ENCODE measurements at places on chromosomes 3 and 15.

GRCh38 chr3:113831103-113831355 is 7.6 kb upstream of the GRAMD1C start:
- no peak for DNase-seq

DNA sequence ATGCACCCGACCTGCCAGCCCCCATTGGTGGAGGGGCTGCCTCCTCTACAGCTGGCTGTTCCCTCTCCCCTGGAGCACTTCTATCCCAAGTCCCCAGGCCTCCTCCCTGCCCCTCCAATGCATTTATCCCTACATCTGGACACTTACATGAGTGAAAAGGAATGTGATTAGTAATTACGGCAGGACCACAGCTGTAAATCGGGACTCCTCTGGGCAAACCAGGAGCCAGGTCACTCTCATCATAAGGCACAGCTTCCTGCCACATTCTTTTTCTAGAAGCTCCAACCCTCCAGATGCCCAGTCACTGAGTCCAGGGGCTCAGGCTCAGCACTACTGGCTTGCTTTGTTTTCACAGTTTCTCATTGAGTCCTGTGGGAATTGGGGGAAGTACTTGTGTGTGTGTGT is 54.3 kb downstream of the IL20RB start:
- DNase-seq: no peak

DNA sequence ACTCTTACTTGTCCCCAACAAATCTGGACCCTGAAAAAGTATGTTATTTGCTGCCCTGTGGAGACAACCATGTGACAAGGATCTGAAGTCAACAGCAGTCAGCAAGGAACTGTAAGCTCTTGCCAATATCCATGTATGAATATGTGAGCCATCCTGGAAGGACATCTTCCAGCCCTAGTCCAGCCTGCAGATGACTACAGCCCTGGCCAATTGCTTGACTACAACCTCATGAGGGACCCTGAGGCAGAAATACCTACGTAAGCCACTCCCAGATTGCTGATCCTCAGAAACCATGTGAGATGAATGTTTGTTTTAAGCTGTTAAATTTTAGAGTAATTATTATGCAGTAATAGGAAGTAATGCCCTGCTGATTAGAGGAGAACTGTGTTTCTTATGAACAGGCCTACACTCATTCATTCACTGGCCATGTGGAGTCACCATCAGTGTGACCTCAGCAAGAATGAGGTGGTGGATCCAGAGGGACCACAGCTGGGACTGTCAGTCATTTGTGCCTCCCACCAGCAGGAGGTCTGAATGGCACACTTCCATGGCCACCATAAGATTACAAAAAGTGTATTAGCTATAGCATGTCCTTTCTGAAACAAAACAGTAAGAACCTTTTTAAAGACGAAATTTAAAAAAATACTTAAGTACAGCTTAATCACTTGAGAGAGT is 92.6 kb downstream of the TFDP2 start:
- no peak for DNase-seq

DNA sequence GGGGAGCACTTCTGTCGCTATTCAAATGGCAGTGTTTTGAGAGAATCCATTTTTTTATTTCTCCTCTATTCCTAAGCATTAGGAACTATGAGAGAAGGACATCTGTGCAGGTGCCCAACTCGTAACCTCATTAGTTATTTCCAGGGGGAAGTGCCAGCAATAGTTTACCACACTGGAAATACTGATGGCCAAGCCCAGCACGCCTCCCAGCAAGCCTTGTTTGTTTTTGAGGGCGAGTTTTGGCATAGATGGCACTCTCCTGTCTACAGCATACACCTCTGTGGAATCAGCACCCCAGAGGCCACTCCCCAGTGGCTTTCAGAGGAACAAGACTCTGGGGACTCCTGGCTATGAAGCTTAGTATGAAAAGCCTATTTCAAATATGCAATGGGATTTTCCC is 36.6 kb downstream of the FAN1 start:
- DNase-seq: no peak

- no peak for DNase-seq
Measured at GRCh38 chr3:125634336-125634950, 39.1 kb upstream of the OSBPL11 start.

DNA sequence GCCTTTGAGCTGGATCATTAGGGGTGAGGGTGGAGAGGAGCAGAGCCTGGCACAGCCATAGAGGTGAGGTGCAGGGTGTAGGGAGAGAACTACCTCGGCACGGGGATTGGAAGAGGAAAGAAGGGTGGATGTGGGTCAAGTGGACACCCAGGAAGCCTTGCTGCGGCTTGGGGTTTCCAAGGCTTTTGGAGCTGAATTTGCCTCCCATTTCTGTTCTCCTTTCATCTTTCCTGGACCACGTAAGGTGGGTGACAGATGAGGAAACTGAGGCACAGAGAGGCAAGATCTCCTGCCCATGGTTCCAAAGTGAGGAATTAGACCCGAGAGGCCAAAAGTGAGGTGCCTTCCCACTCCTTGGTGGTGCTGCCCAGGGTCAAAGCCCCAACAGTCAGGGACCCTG is 35.4 kb upstream of the SFMBT1 start:
- DNase-seq: no peak

DNA sequence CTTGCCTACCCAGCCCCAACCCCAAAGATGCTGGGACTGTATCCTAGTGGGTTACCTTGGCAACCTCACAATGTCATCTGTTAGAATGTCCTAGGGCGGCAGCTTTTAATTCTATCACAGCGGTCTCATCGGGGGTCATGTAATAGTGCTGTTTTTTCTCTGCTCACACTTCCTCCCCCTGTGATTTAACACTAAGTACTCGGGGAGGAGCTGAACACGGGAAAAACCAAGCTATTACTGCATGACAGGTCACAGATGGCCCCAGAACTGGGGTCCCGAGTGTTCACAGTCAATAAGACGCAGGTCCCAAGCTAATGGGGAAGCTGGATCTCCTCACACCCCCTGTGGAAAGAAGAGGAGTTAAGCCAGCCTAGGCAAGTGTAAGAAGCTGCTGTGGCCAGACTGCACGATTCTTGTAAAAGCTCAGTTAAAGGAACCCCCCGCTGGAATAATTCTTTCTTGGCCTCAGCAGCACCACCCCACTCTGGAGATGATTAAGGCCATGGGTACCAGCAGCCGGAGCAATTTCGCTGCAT is 2.5 kb upstream of the RFTN1 start:
- no peak for DNase-seq

DNA sequence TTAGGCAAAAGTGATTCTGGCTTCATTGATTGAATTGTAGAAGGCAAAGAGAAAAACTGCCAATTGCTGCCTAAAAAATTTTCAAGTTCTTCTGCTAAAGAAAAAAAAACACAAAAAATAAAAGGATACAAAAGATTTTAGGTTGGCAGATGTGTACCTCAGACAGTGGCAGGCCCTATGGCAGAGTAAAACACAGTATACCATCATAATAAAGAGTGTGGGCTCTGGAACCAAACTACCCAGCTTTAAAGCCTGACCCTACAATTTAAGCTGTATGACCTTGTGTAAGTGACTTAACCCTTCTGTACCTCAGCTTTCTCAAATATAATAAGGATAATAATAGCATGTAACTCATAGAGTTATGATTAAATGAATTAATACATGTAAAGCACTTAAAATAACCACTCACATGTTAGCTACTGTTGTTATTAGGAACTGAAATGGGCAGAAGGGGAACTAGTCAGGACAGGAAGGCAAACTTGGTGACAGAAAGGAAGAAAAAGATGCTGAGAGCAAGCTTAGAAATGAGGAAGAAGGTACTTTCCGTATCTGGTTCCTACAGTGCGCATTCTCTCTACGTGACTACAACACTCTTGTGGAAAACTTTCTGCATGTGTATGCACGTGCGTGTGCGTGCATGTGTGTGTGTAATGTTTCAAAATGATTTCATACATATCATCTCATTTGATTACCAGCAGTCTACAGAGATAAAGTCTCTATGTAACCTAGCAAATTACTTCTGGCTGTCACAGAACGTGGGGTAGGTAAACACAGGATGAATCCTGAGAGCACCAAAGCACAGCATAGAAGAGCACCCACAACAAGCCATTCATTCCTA is 13.6 kb upstream of the GATM start:
- DNase-seq: no peak

DNA sequence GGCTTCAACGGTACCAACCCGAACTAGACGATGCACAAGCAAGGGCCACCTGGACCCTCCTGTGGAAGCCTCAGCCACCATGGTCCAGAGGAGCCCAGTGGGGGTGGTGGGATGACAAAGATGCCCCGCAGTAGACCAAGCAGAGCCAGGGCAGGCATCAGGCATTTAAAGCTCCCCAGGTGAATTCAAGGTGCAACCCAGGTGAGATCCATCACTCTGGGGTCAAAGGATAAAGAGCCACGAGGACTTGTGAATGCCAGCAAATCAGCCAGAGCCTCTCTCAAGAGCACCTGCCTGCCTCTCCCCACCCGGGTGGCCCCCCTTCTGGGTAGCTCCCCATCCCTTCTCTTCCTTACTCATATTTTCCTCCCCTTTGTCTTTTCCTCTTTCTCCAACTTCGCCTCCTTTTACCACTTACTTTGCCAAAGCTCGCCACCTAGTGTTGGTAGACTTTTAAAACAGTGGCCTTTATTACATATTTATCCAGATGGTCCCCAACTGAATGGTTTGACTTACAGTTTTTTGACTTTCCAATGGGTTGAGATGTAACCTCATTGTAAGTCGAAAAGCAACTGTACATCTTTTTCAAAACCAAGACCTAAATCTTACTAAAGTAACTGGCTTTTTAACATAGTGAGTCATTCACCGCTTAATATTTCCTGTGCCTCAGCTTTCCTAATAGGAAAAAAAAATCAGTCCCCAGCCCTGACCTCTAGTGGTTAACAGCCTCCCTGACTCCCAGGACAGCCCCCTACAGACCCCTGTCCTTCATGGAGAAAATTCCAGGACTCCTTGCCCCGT is 18.8 kb downstream of the PLA2G4F start:
- no peak for DNase-seq

GRCh38 chr15:31360843-31361763 is 34.5 kb downstream of the KLF13 start:
- DNase-seq: no peak

GRCh38 chr3:139117136-139117675 is 72.5 kb upstream of the PRR23C start:
- DNase-seq: no peak

GRCh38 chr15:81040757-81041156 is 40.0 kb downstream of the TLNRD1 start:
- no peak for DNase-seq
